Liver (tissue), 10 donors: ENCODE measurements at places on chromosomes 3 and 15.

DNA sequence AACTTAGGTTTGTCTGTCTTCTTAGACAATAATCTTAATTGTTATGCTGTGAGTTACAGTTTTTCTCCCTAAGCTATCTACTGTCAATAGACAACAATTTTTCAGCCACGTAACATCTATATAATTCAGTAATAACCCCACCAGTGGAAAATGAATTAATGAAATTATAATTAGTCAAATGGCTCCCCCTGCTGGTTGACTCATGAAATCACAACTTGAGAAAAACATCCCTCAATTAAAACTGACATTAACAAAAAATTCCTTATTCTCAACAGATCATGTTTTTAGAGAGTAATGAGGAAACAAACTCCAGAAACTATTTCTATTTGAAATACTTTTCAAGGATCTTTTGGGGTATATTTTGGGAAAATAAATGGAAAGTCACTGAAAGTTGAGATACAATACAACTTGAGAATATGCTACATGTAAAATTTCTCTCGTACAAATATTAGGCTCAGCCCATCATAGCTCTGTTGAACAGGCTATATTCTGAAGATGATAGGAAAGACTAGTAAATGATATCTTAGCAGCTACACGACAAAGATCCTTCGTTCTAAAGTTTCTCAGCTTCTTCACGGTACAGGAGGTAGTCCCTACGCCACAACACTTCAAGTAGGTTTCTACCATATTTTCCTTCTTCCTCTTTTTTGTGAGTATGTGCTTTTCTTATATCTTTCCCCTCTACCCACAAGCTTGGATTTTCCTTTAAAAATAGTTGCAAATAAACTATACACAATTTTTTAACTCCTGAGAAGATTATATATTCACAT, 20.7 kb downstream of the PPP1R2 start:
- DNase-seq: no peak

DNA sequence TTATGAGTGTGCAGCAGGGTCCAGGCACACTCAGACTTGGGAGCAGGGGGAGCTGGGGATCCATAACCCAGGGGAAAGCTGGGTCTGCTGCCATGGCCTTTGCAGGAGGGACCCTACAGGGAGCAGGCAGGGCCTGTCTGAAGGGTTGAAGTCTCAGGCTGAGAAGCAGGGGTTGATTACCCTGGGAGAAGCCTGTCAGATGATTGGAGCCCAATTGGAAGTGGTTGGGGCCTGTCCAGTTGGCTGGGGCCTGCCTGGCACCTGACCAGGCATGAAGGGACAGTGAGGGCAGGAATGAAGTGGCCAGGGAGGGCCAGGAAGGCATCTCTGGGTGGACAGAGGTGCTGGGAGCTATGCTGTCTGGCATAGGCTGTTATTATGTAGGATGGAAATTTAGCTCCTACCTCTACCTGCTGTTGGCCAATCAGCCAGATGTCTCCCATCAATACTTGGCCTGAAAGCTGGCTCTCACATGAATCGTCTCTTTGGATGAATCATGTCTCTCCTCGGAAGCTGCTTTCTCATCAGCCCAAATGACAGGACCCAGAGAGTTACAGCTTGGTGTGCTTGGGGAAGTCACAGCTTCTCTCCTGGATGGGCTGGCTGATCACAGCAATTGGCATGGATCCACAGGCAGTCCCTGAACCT, 27.4 kb upstream of the SLCO2A1 start:
- peak; percentile 16 for DNase-seq

DNA sequence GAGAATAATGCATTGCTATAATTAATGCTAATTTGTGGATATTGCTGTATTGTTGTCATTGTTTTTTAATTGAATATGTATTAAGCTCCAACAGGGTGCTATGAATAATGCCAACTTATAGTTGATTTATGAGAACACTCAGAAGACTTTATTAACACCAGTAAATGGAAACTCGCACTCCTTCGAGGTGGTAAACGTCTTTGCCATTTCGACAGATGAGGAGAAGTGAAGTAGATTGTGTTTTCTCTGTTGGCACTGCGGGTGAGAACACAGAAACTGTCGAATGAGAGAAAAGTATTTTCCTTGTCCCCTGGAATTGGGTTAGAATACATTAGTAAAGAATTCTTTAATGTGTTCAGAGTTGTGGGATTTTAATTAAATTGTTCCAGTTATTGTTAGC, 354.5 kb downstream of the LPP start:
- no peak for DNase-seq

GRCh38 chr3:72319194-72320094, 528.8 kb downstream of the SHQ1 start:
- DNase-seq: no peak

DNA sequence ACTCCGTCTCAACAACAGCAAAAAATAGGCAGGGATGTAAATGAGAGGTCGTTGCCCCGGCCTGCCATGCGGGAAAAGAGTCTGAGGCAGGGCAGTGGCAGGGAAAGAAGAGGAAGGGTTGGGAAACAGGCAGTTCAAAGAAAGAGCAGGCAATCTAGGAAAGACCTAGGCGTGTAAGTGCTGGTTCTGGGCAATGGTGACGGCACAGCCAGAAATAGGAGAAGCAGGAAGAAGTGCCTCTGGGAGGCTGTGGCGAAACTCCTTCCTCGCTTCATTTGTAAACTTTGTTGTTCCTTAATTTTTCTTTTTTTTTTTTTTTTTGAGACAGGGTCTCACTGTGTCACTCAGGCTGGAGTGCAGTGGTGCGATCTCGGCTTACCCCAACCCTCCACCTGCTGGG, 4.3 kb downstream of the SLC51A start:
- DNase-seq: no peak

DNA sequence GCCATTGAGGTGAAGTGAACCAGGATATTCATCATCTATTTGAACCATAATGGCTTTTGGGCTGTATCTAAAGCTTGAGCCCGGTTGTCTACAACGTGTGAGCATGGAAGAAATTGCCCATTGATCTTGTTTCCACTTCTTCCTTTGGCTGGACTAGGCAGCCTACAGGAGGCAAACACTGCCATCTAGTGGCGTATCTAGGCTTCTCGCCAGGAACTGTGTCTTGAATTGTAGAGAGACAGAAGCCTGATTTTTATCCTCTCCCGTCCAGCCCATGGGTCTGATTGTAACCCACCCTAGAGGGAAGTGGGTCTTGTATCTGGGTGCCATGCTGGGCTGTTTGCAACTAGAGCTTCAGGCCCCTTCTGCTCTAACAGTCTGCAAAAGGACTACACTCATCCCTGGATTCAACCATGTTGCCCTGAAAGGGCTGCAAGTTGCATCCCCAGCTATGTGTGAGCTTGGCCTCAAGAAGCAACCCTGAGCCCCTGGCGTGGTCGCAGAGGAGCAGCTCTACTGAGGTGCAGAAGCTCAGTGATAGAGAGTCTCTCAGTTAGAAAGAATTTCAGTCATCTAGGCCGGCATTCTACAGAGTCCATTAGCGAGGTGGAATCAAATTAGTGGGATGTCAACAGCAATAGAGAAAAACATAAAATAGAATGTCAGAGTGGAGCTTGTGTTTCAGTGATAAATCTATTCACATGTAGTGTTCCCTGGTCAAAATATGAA, 170.2 kb upstream of the UMPS start:
- peak; percentile 63 for DNase-seq

DNA sequence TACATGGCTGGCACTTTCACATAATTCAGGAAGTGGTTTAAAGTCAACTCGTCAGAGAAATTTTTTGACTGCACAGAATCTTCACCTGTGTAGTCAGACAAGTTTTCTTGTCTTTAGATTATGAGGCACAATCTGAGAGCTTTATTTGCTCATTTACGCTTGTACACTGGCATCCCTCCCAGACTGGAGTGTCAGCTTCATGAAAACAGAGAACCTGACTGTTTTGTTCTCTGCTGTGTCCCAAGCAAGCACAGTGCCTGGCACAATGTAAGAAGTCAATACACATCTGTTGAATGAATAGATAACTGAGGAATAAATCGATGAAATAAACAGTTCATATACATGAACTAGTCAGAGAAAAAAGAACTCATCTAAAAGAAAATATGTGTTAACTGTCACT, 846.1 kb upstream of the CFAP20DC start:
- no peak for DNase-seq

DNA sequence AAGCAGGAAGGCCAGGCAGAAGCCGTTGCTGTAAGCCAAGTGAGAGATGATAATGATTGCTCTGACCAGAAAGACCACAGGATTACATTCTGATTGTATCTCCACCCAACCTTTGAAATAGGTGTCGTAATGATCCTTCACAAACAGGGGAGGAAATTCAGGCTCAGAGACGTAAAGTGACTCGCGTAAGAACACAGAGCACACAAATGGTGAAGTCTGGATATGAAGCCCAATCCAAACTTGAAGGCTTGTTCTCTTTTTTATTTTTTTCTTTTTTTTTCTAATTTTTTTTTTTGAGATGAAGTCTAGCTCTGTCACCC, 25.3 kb upstream of the PIAS1 start:
- no peak for DNase-seq

DNA sequence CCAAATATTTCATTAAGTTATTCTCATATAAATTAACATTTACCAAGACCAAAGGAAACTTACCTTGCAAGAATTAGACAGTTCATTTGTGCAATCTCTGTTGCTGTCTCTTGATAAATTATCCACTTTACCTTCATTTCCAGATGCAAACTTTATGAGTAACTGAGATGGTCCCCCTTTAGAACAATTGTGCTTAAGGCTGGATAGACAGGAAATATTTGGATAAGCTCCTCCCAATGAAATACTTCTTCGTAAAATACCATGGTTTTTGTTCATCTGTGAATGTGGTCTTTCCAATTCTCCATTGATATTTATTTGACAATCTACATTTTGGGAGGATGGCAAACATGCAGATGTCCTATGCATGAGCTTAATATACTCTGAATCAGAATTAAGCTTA, 78.2 kb downstream of the NEDD4 start:
- no peak for DNase-seq

DNA sequence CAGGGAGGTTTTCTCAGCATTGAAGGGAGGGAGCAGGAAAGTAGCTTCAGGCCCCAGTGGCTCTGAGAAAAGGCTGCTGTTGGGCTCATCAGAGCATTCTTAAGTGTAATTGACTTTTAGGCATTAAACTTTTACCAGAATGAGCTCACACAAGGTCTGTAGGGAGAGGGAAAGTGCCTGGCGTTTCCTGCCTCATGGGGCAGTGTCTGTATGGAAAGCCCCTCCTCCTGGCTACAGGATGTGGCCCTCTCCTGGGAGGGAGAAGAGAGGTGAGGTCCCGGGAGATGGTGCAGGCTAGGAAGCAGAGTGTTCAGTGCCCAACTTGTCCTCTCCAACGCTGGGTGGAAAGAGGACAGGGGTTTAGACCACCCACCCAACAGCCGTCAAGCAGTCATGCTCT, 21.3 kb upstream of the SCN10A start:
- no peak for DNase-seq
